ENCODE measurements at places on chromosomes 6 and 20. TPM values are rescaled to one million over a fixed set of nuclear protein-coding genes. Genes with fewer than 3 reads are reported as not detected.
A peak's percentile ranks its signal among the peaks of the same experiment; 100 is the strongest.

GRCh38 chr20:57374343-57374930, 16.8 kb upstream of the RBM38 start:
- H3K27me3 ChIP-seq, result no peaks in the 10 kb centered on the region
- H3K36me3 ChIP-seq, result peaks cover 86% of the 10 kb centered on the region
- no peak for DNase-seq
- H3K4me1 ChIP-seq, result no peaks in the 10 kb centered on the region

HAO1 gene
- not detected for total RNA-seq

C6orf118 gene
- total RNA-seq, result not detected

ZNF334 gene
- 5.4 TPM for total RNA-seq

GRCh38 chr20:19779634-19780033, 21.6 kb downstream of the RIN2 start:
- H3K27ac ChIP-seq, result no peak overlapping the region
- no peak for DNase-seq
- no peaks in the 10 kb centered on the region for H3K27me3 ChIP-seq
- no peak overlapping the region for H3K4me3 ChIP-seq

GRCh38 chr6:33824461-33825154, 20.8 kb upstream of the MLN start:
- no peaks in the 10 kb centered on the region for H3K27me3 ChIP-seq
- no peaks in the 10 kb centered on the region for H3K4me1 ChIP-seq
- no peaks in the 10 kb centered on the region for H3K36me3 ChIP-seq
- no peak overlapping the region for H3K4me3 ChIP-seq
- no peak overlapping the region for H3K27ac ChIP-seq

SLC32A1 gene
- not detected for total RNA-seq

- no peak overlapping the region for H3K4me3 ChIP-seq
- H3K36me3 ChIP-seq, result no peaks in the 10 kb centered on the region
- H3K4me1 ChIP-seq, result no peaks in the 10 kb centered on the region
- H3K27ac ChIP-seq, result no peak overlapping the region
Observed at GRCh38 chr6:106568530-106568929, 60.8 kb downstream of the RTN4IP1 start.

NT5E gene
- 87.2 TPM for total RNA-seq

- peak overlapping the region; percentile 44 for H3K27ac ChIP-seq
- peaks cover 34% of the 10 kb centered on the region for H3K4me1 ChIP-seq
- no peak for DNase-seq
- no peaks in the 10 kb centered on the region for H3K27me3 ChIP-seq
- H3K36me3 ChIP-seq, result no peaks in the 10 kb centered on the region
- no peak overlapping the region for H3K4me3 ChIP-seq
Observed at GRCh38 chr6:3887150-3887700, 38.1 kb downstream of the FAM50B start.

OLIG3 gene
- total RNA-seq, result not detected

MATN4 gene
- not detected for total RNA-seq

MAFB gene
- total RNA-seq, result 80.5 TPM

GRCh38 chr20:10219452-10219791, 792 bp downstream of the SNAP25 start:
- H3K4me1 ChIP-seq, result peaks cover 21% of the 10 kb centered on the region
- no peak for DNase-seq
- H3K36me3 ChIP-seq, result no peaks in the 10 kb centered on the region
- H3K4me3 ChIP-seq, result peak overlapping the region; percentile 25

ANKRD6 gene
- total RNA-seq, result 13.3 TPM

DNA sequence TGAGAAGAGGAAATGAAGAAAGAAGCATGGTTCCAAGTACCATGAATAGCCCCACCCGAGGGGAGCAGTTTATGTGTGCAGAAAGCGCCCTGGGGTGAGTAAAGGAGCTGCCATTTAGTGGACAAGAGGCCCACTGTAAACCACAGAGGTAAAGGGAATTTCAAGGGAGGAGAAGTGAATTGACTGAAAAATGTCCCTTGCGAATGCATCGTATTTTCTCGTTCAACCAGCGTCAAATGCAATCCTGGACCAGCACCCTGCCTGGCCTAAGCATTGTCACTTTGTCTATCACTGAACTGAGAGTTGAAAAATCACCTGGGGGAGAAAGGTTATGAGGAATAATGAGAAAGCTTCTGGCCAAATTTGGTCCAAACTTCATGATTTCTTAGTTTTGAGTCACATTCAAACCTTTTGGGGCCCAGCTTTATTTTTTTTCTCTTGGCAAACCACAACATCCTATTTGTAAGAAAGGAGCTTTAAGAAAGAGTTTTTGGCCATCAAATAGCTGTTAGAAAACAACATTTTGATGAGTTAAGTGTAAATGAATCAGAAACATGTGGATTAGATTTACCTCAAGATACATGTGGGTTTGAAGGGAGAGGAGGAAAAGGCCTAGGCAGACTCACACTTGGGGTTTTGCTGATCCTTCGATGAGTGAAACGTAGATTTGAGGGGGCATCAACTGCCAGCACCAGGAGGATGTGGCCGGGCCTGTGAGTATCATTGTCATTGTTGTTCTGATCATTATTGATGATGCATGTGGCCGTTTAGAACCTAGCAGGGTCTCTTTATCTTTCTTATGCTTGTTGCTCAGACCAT, 214.0 kb downstream of the CLIC5 start:
- H3K4me1 ChIP-seq, result peaks cover 20% of the 10 kb centered on the region
- no peak overlapping the region for H3K4me3 ChIP-seq
- H3K36me3 ChIP-seq, result no peaks in the 10 kb centered on the region
- no peaks in the 10 kb centered on the region for H3K27me3 ChIP-seq
- H3K27ac ChIP-seq, result no peak overlapping the region

DZANK1 gene
- total RNA-seq, result 2.9 TPM

CD93 gene
- 45.4 TPM for total RNA-seq

HMGA1 gene
- 65.6 TPM for total RNA-seq

BACH2 gene
- total RNA-seq, result 6.4 TPM

FLRT3 gene
- total RNA-seq, result 4.7 TPM

DNA sequence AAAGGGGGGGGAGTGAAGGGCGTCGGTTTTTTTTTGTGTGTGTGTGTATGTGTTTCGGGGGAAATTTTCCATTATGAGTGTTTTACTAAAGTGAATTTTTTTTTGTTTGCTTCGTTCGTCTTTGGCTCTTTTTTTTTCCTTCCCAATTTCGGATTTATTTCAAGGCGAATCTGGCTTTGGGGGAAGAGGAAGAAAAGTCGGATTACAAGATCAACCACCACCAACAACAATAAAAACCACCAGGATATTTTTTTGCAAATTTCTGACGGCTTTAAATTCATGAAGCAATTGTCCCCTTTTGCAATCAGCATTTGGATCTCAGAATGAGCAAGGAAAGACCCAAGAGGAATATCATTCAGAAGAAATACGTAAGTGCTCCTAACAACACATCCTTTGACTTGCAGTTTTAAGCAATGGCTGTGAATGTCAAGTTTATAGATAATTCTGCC, 372 bp downstream of the JARID2 start:
- H3K27me3 ChIP-seq, result no peaks in the 10 kb centered on the region
- peak overlapping the region; percentile 91 for H3K27ac ChIP-seq
- H3K4me1 ChIP-seq, result peaks cover 31% of the 10 kb centered on the region
- H3K4me3 ChIP-seq, result peak overlapping the region; percentile 68
- no peaks in the 10 kb centered on the region for H3K36me3 ChIP-seq

DNA sequence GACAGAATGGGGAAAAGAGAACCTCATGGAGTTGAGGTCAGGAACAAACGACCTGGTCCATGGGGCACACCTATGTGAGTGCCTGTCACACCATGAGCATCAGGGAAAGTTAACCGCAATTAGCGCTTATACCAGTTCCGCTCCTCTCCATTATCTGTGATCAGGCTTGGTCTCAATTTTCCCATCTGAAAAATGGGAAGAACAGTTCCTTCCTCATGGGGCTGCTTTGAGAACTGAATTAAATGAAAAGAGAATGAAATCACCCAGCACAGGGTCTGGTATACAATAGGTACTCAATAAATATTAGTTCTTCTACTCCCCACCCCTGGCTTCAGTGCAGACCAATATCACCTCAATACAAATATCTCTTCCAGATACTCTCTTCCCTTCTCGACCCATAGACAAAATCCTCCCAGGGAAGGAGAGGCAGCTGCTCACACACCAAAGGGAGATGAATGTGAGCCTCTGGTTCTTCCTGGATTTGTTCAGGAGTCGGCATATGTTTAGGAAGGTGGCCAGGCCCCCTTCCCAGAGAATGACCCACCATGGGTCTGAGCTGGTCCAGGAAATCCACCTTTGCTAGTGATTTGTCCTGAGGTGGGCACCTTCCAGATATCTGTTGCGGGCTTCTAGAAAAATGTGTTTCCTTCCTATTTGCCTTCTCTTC, 2.4 kb upstream of the PTGIS start:
- peaks cover 3% of the 10 kb centered on the region for H3K27me3 ChIP-seq
- H3K36me3 ChIP-seq, result no peaks in the 10 kb centered on the region
- peaks cover 22% of the 10 kb centered on the region for H3K4me1 ChIP-seq

AK9 gene
- 8.1 TPM for total RNA-seq

- no peak overlapping the region for H3K4me3 ChIP-seq
- H3K4me1 ChIP-seq, result peaks cover 9% of the 10 kb centered on the region
- no peak overlapping the region for H3K27ac ChIP-seq
- DNase-seq, result no peak
Observed at GRCh38 chr6:150408842-150409241, 40.0 kb downstream of the IYD start.

EGFL8 gene
- total RNA-seq, result 13.3 TPM

COL12A1 gene
- 130 TPM for total RNA-seq

DNA sequence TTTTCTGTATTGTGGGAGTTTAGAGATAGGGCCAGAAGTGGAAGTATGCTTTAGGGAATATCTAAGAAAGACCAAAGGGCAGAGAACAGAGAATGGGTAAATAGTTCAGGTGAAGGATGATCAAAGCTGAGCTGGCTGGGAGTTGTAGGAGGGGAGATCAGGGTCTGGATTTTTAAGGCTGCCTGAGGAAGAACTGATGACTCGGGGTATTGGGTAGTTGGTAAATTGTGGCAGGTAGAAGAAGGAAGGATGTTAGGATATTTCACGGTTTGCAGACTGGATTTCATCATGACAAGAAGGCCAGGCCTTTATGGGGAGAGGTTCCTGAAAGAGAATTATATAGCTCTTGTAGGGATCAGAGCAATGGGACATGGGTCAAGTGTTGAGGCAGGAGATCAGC, 492.9 kb downstream of the UTRN start:
- H3K36me3 ChIP-seq, result no peaks in the 10 kb centered on the region
- DNase-seq, result no peak
- H3K27me3 ChIP-seq, result no peaks in the 10 kb centered on the region
- H3K27ac ChIP-seq, result no peak overlapping the region

DNA sequence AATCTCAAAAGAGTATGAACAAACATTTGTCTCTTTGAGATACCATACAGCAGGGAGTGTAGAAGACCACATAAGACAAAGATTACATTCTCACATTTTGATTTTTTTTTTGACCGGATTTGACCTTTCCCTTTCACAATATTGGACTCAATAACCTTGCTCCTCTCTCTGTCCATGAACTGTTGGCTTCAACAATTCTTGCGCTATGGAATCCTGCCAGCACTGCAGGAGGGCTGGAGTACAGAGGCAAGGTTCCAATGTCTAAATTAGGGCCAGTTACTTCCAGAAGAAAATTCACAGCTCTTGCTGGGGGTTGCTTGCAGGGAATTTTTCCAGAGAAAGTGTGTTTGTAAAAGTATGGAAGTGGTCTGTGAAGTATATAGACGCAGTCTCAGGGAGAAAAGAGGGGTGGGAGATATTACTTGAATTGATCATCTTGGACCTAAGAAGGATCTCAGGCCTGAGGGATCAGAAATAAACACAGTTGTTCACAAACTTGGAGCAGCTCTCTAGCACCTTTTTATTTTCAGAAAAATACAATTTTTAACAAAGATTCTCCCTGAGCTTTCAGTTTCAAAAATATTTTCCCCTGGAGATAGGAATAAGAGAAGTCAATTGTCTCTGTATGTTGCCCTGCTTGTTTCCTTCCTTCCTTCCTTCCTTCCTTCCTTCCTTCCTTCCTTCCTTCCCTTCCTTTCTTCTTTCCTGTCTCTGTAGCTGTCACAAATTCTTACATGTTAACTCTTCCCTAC, 765.9 kb downstream of the BCKDHB start:
- H3K4me1 ChIP-seq, result no peaks in the 10 kb centered on the region
- no peak overlapping the region for H3K27ac ChIP-seq
- no peaks in the 10 kb centered on the region for H3K27me3 ChIP-seq
- H3K4me3 ChIP-seq, result no peak overlapping the region

IP6K3 gene
- total RNA-seq, result 1.5 TPM

FOXS1 gene
- not detected for total RNA-seq

HLA-DQB2 gene
- total RNA-seq, result 4.7 TPM

DNA sequence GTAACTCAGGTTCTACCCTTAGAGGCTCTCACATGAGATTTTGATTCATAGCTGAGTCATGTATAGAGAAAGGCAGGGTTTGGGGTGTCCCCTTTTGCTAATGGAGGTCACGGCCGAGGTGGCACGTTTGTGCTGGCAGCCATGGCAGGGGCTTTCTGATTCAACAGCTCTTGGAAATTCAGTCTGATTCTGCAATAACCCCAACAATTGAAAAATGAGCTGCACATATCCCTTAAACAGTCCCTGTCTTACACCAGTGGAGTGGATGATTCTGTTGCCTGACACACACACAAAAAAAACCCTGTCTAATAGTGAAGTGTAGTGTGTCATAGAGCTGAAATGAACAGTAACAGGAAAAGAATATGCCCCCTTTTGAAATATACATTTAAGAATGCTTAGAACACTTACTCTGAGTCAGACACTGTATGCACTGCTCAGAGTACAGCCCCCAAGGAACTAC, 40.4 kb upstream of the ARG1 start:
- no peaks in the 10 kb centered on the region for H3K36me3 ChIP-seq
- no peak overlapping the region for H3K27ac ChIP-seq
- no peaks in the 10 kb centered on the region for H3K4me1 ChIP-seq
- H3K4me3 ChIP-seq, result no peak overlapping the region
- no peak for DNase-seq

DNA sequence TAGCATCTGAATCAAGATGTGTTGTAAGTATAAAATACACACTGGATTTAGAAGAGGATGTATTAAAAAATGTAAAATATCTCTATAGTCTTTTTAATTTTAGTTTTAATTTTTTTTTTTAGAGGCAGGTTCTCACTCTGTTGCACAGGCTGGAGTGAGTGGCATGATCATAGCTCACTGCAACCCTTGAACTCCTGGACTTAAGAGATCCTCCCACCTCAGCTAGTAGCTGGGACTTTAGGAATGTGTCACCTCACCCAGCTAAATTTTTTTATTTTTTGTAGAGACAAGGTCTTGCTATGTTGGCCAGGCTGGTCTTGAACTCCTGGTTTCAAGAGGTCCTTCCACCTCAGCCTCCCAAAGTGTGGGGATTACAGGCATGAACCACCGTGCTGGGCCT, 46.7 kb upstream of the EPB41L1 start:
- no peaks in the 10 kb centered on the region for H3K36me3 ChIP-seq
- H3K27me3 ChIP-seq, result no peaks in the 10 kb centered on the region
- no peak overlapping the region for H3K27ac ChIP-seq
- DNase-seq, result no peak
- H3K4me1 ChIP-seq, result peaks cover 17% of the 10 kb centered on the region

PCIF1 gene
- 36.6 TPM for total RNA-seq

- H3K27me3 ChIP-seq, result no peaks in the 10 kb centered on the region
- peaks cover 4% of the 10 kb centered on the region for H3K4me1 ChIP-seq
- H3K36me3 ChIP-seq, result no peaks in the 10 kb centered on the region
- peak within 1 kb of the TSS; percentile 29 for H3K4me3 ChIP-seq
- no peak for DNase-seq
- H3K27ac ChIP-seq, result no peak within 1 kb of the TSS
Observed at GRCh38 chr6:146598772-146599405, at the start of gene ADGB. ADGB (plus strand) TSS chr6:146598972; CDS start chr6:146599041, 69 bp downstream.
